ENCODE measurements at places on chromosomes 2 and 18.

DNA sequence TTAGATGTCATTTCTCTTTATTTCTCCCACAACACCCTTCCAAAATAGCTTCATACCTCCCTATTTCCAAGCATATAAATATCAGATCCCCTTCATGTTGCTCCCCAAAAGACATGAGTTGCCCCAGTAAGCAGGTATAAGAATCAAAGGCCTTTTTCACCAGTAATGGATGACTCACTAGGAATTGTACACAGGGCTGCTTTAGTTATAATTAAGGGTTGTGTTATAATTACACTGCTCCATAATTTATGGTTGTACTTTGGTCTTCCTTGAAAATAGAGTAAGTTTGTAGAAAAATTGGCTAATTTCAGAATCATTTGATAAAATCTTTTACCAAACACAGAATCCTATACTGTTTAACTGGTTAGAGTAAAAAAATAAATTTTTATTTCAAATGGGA, 8.8 kb upstream of the AQP4 start:
- no peak for DNase-seq

- peak; percentile 71 for DNase-seq
These were observed 61.2 kb downstream of the FARSB start for GRCh38 chr2:222594679-222595078.

- no peak for DNase-seq
These were observed 18.7 kb downstream of the SP140 start for GRCh38 chr2:230244211-230244610.

DNA sequence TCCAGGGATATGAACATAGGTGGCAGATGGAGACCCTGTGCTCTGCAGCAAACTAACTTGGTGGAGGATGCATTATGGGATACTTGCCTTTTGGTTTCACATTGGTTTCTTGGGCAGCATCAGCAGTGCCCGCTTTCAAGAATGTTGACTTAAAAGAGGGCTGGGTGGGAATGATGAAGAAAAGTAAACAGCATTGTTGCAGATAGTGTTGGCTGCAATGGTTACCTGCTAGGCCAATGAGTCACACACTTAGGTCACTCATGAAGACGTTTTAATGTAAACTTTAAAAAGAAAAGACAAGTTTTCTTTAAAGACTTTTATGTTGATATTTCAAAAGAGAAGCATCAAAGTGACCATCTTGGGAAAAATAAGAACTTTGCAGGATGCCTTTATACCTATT, 26.1 kb upstream of the FAM237A start:
- DNase-seq = no peak

GRCh38 chr18:25651553-25651952, 299.6 kb upstream of the ZNF521 start:
- DNase-seq = peak; percentile 24

DNA sequence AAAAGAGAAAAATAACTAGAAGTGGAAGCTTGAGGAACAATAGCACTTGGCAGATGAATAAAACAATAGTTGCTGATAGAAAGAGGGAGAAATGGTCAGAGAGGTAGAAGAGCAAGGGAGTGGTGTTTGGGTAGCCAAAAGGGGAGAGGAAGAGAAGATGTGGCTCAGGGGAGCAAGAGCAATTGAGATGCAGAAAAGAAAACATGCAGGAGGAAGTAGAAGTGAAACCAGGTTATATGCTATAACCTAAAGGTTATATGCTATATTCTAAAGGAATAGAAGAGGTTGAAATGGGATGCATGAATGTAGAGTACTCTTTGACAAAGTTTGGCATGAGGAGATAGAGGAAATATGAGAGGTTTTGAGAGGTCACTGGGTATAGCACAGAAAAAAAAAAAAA, 759.5 kb downstream of the SATB2 start:
- no peak for DNase-seq

DNA sequence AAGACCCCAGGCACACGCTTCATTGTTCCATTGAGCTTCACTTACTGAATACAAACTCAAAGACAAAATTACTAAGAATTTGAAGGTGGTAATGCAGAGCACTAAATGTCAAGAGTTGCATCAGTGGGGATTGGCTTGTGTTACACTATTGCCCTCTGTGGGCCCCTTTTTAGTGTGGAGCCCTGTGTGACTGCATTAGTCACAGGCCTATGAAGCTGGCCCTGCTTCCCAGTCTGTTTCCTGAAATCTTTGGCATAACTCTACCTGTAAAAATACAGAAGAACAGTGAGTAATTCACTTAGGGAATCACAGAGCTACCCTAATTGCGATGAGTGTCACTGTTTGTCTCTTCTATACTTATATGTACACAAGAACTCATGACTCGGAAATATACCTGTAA, 40.0 kb upstream of the STPG4 start:
- peak; percentile 53 for DNase-seq
